ENCODE measurements at places on chromosomes 2 and 18.

GRCh38 chr2:11288431-11288830 lies 56.0 kb downstream of the ROCK2 start:
- DNase-seq, result no peak

DNA sequence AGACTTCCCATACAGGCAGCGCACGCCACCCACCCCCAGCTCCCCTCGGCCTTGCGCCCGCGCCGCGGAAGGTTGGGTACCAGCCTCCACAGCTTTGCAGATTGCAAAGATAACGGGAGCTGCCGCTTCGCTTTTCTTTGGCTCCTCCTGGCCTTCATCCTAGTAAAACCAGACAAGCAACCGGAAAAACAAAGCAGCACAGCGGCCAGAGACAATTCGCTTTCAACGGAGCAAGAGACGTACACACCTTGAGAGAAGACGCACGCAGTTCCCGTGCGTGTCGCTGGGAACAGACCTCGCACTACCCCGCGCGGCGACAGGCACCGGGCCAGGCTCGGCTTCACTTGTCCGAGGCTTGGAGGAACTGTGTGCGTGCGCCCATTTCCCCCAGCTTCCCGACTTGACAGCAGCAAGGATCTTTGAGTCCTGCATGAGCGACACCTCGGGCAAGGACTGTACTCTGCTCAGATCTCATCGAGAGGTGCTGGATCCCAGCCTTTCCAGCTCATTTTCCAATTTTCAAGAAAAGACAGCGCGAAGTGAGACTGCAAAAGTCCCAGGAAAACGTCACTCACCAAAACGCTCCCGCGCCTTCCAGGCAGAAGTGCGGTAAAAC lies 964 bp downstream of the ZBTB7C start:
- DNase-seq, result no peak

DNA sequence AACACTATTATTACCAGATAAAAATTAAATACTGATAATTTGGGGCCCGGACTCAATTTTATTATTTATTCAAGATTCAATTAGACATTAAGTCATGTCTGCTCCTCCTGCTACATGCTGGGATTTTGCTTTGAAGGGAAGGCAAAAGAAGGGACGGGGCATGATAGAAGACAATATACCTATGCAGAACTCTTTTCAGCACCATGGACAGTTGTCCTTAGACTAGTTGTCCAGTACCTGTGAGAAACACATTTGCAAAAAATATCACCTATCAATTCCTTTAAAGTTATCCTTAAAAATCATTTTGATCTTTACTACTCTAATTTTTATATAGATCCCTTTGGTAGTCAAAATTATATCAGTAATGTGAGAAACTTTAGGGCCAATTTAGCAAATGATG lies 100.2 kb upstream of the SULT1C3 start:
- DNase-seq, result no peak

DNA sequence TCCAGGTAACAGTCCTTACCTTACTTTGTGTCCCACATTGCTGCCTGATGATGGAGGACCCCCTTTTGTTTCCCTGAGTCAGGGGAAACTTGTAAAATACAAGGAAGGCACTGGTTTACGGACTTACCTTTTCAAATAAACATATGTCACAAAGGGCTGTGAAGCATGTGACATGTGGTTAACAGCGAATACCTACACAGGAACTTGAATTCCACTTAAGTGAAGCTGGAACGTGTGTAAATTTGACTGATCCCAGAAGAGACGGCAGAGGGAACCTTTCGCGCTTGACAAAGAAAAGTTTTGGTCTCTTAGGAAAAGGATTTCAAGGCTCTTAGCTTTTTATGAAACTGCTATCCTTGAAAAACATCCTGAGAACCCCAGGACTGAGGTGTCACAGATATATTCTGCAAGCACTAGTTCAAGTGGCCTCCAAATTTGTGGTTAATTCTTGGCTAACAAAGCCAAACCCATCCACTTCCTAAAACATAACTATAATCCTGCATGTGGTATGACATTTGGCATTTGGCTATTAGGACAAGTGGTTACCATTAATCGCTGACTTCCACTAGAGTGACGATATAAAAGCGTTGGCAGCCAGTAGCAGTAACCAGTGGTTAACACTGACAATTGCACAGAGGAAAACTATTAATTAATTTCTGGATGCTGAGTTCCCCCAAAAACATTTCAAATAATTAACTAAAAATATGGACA lies 55.6 kb downstream of the ITGB6 start:
- no peak for DNase-seq

DNA sequence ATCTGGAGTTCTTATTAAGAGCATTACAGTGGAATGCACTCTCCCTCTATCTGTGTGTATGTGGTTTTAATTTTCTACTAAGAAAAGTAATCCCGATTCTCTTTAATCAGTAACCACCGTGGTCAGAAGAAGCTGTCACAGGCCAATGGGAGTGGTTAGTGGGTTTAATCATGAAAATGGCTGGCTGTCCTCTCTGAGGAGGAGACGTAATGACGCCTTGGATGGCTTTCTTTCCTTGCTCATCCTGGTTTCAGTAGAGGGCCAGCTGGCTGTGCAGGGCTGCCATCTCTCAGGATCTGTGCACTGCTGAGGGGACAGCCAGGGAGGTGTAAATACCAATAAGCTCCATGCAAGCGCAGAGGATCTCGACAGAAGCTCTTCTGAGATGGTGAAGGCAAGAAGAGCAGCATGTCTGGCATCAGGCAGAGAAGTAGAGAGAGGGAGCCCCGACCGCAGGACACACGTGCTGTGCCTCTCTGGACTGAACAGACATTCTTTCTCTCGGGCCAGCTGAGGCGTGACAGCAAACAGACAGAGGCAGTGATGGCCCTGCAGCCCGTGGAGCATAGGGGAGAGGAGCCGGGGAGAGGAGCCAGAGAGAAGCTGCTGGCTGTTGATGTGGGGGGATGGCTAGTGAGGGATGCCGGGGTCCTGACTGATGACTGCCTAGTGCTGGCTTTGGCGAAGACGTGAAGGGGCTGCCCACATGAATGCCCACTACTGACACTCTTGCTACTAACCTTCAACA lies 65.1 kb upstream of the DAPL1 start:
- no peak for DNase-seq

GRCh38 chr2:29583104-29583503 lies 338.3 kb downstream of the ALK start:
- DNase-seq, result no peak

DNA sequence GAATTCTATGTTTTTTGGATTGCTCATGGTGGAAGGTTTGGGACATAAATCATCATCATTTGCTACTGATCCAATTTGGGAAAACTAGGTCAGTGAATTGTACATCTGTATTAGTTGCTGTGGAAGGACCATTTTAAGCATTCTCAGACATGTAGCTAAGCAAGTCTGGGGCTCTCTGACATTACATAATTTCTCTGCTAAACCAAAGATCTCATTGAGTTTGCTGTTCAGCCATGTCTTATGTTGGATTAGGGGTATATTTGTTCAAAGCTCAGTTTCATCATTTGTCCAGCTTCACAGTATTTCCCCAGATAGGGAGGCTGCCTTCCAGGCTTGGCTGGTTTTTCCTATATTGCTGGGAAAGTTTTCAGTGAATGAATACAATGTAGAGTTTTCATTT lies 399.7 kb downstream of the MTX2 start:
- DNase-seq, result no peak

GRCh38 chr2:222610746-222611145 lies 45.1 kb downstream of the FARSB start:
- DNase-seq, result no peak
